ENCODE measurements at places on chromosomes 5 and 9.

DNA sequence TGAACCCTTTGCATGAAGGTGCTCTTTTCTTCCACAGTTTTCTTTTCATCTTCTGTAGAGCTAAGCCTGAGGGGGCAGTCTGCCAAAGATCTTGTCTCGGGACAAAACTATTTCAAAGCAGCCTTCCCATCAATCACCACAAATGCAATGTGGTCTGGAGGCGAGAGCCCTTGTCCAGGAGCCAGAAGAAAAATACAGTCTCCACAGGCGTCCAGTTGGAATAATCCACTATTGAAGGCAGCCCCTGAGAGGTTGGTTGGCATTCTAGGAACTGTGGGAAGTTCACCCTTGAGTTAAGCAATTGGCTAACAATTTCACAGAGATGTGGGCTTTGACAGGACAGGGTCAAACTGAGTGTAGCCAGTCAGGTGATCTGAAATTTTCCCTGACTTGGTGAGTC lies 72.0 kb downstream of the SEMA6A start:
- no peak for DNase-seq

DNA sequence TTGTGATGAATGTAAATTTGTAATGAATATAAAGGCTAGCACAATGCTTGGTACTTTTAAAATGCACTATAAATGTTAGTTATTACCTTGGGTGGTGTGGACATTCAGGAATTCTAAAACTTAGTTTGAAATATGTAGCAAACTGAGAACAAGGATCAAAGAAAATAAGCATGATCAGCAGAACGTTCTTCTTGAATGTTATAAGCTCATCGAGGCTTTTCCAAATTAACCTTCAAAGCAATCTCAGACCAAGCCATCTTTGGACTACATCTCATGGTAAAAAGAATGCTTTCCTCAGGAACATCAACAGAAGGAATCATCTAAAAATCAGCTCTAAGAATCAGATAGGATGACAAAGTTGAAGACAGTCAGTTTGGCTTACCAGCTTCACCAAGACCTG lies 146.3 kb downstream of the SLIT3 start:
- no peak for DNase-seq

DNA sequence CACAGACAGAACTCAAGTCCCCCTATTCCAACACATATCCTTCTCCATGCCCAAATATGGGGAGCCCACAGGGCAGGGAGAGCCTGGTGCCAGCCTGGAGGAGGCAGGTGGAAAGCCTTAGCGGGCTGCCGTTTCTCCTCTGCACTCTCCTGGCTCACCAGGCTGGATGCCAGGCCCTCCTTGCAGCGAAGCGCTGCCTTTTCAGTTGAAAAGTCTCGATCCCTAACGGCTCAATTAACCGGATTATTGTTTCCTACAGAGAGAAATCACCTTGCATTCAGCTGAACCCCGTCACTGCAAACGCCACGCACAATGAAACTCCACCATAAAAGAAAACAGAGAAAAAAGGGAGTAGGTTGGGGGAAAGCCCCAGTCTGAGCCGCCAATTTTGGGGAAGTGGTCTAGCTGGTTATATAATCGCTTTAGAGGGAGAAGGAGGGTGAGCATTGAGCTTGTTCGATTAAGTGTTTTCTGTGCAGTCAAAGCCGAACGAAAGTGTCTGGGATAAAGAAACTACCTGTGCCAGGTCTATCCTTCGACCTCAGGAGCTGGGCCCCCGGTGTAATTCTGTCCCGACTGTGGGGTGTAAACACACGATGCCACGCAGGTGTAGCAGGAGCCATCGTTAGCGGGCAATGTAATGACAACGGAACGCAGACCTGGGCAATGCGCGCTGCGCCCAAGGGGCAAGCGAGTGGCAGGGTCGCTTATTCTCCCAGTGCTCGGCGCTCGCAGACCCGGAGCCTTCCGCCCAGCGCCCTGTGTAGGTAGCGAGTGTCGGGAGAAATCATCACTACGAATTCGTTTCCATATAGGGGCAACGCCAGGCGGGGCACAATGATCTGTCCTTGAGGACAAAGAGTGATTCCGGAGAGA lies 3.8 kb downstream of the BARHL1 start:
- no peak for DNase-seq

- DNase-seq = no peak
These were observed 5.4 kb downstream of the SLC35A4 start for GRCh38 chr5:140570058-140570457.

DNA sequence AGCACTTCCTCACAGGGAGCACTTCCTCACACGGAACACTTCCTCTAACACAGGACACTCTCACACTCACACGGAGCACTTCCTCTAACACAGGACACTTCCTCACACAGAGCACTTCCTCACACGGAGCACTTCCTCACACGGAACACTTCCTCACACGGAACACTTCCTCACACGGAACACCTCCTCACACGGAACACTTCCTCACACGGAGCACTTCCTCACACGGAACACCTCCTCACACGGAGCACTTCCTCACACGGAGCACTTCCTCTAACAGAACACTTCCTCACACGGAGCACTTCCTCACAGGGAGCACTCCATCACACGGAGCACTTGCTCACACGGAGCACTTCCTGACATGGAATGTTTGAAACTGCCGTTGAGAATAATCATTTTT lies 13.4 kb downstream of the POMT1 start:
- no peak for DNase-seq

GRCh38 chr5:158265346-158265745 lies 406.4 kb upstream of the CLINT1 start:
- DNase-seq = no peak

- peak; percentile 50 for DNase-seq
These were observed 84.9 kb downstream of the ZNF608 start for GRCh38 chr5:124661317-124662141.

DNA sequence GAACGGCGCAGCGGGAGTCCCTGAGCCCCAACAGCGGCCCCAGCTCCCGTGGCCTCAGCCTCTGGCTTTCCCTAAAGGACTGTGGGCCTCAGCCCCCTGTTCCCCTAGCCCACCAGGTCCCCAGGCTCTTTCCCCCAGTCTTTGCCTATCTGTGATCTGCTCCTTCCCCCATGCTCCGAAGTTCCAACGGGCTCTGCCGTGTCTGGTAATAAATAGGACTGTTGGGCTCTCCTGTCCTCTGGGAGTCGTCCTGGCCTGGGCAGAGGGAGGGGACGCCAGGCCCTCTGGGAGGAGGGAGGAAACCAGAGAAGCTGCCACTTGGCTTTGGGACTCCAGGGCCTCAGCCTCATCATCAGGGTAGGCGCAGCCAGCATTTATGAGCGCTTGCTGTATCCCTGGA lies 28.1 kb downstream of the ADGRD2 start:
- DNase-seq = no peak

- no peak for DNase-seq
These were observed 117.9 kb downstream of the INSYN2B start for GRCh38 chr5:169862391-169862811.

GRCh38 chr5:170481849-170482248 lies 22.0 kb upstream of the KCNIP1 start:
- no peak for DNase-seq

GRCh38 chr9:135506327-135507103 lies 6.0 kb downstream of the MRPS2 start:
- DNase-seq = no peak

DNA sequence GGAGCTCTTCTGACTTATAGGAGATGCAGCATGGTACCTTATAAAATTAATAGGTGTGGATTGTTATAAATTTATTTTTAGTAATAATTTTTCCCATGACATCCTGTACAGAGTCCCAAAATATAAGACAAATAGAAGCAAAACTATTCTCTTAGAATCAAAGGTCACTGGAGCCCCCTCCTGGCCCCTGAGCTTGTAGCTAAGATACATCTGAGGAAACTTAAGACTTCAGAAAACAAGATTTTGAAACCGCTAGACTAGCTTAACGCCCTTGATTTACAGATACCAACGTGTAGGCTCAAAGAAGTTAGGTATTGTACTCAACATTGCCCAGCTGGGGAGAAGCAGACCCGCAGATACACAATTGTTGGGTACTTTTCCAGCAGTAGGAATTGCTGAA lies 45.7 kb upstream of the KCNN2 start:
- no peak for DNase-seq

- DNase-seq = no peak
These were observed 419.8 kb upstream of the KIF2A start for GRCh38 chr5:61886214-61886613.

GRCh38 chr5:21236971-21237427 lies 1249.0 kb upstream of the CDH18 start:
- no peak for DNase-seq

DNA sequence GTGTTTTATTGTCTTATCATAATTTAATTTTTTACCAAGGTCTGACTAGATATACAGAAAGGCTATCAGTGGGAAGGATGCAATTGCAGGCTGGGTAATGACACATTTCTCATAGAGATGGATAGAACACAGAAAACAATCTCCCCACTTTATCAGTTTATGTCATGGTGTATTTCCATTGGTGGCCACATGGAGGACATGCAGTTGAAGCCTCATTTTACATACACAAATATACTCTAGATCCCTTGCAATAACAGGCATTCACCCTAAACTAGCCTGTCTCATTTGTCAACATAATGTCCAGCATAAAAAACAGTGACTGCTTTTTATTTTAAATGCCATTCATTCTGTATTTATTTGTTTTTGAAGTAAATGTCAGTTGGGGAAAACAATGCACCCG lies 526.3 kb downstream of the GABRG2 start:
- DNase-seq = no peak

DNA sequence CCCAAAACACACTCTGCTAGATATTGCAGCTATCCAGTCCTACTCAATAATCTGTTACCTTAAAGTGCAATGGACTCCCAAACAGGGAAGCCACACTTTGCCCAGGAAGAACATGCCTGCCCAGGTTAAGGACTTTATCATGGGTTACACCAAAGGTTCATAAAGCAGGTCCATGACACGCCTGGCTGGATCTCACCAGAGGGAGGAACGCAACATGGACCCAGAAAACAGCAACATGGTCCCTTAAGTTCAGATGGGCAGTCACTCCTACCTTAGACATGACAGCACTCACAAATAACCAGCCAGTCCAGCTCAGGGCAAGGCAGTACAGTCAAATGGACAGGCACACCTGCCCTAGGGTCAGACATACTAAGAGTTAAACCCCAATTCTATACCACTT lies 3.8 kb downstream of the P4HA2 start:
- no peak for DNase-seq

DNA sequence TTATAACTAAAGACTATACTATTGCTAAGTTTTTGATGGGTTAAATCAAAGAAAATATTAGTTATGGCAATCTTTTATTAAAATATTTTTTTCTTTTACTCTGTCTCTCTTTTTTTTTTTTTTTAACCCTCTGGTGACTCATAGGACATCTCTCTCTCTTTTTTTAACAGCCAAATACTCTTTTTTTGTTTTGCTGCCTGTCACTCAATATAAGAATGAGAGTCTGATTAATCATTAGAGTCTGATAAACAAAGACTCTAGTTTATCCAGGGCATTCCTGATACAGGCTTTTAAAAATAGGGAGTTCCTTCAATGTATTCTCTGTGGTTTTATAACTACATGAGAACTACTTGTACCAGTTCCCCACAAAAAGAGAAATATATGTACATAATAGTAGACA lies 77.3 kb downstream of the SLC38A9 start:
- DNase-seq = no peak

- DNase-seq = no peak
These were observed 83.0 kb downstream of the NPR3 start for GRCh38 chr5:32794086-32794485.

DNA sequence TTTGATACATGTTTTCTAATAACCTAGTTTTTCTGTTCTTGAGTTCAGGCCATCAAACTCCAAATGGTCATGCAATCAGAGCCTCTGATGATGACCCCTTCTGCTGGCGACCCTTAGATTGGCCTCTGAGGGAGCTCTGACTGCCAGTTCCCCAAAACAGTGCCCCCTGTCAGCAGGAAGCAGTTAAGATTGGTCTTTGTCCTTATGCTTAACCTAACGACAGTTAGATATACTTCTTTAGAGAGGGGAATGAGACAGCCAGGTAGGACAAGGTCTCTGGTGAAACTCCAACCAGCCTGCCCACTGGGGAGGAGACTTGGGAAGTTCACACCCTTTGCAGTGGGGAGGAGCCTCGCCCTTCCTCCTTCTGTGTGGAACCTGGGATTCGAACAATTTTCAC lies 390.4 kb upstream of the KIF2A start:
- no peak for DNase-seq

GRCh38 chr5:15690611-15691010 lies 190.6 kb downstream of the FBXL7 start:
- no peak for DNase-seq

- no peak for DNase-seq
These were observed 162.0 kb upstream of the S1PR3 start for GRCh38 chr9:88829276-88829675.

GRCh38 chr9:4799775-4800174 lies 7.0 kb downstream of the RCL1 start:
- no peak for DNase-seq

- DNase-seq = no peak
These were observed 12.3 kb downstream of the SUSD1 start for GRCh38 chr9:112162621-112163413.

DNA sequence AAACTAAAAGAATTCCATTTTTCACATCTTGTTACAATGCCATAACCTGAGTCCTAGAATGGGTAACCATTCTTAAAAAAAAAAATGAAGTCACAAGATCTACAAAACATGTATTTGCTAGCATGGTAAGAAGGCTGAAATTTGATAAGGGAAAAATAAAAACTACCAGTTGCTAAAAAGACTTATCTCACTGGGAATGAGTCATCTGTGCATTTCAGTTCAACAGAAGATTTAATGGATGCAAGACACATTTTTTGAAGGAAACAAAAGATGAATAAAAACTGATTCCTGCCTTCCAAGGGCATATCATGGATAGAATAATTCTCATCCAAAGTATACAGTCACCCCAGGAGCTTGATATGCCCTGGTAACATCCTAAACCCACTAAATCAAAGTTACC lies 47.2 kb downstream of the SGTB start:
- DNase-seq = no peak

- no peak for DNase-seq
These were observed 650 bp downstream of the MYORG start for GRCh38 chr9:34375901-34376595.

- DNase-seq = no peak
These were observed 38.5 kb upstream of the ITGA2 start for GRCh38 chr5:52950686-52951085.

GRCh38 chr9:18459962-18460584 lies 13.9 kb upstream of the ADAMTSL1 start:
- peak; percentile 75 for DNase-seq

All from BJ (cell line).